MG63 (cell line): ENCODE measurements at places on chromosomes 7 and 10.

DNA sequence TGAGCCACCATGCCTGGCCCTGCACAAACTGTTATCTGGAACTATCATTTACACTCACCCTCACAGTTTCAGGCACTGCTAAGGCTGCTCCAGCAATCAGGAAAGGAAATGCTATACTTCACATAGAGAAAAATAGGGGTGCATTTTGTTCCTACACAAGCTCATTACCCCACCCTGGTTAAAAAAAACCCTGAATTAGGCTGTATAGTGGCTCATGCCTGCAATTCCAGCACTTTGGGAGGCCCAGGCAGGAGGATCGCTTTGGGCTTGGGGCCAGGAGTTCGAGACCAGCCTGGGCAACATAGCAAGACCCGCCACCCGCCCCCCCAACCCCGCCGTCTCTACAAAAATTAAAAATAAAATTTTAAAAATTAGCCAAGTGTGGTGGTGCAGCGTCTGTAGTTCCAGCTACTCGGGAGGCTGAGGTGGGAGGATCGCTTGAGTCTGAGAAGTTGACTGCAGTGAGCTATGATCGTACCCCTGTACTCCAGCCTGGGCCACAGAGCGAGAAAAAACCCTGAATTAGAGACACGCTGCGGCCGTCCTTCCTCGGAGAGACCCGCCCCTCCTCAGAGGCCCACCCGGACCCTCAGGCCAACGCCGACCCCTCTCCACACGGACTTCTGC is 539 bp downstream of the PTCD1 start:
- no peak for DNase-seq

- DNase-seq, result no peak
These were observed 546.4 kb upstream of the C7orf33 start for GRCh38 chr7:148044173-148044572.

- DNase-seq, result peak; percentile 68
These were observed 123.4 kb downstream of the ATE1 start for GRCh38 chr10:121804460-121804859.

- no peak for DNase-seq
These were observed 23.6 kb upstream of the PLEKHA1 start for GRCh38 chr10:122350893-122351292.

GRCh38 chr7:66304536-66304935 is 99.4 kb downstream of the TPST1 start:
- DNase-seq, result no peak

GRCh38 chr7:107035446-107035845 is 9.1 kb upstream of the PRKAR2B start:
- no peak for DNase-seq

GRCh38 chr7:23012186-23012585 is 1.7 kb downstream of the HYCC1 start:
- DNase-seq, result no peak

DNA sequence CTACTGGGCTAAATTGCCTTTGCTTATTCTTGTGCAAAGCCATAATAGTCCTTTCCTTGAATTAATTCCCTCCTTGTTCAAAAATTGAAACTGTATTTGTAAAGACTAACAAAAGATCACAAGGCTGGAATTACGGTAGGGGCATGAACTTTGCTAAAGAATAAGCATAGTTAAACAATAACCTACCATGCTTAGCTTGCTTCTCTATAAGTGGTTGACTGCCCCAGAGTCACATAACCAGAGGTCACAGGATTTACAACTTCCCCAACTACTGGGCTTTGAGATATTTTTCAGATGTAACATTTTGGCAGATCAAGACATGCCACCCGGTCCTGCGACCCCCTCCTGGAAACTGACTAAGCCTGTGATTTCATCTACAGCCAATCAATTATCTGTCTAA is 181.4 kb downstream of the GPAM start:
- DNase-seq, result no peak
